Activated CD4-positive, alpha-beta T cell treated with anti-CD3 and anti-CD28 coated beads, Interleukin-2, Interleukin-6, amounts not matched to agents 100 ng/mL and 50 ng/mL, durations not matched to agents 16 hours and 8 hours (primary cell): ENCODE measurements at places on chromosomes 2 and 18.

DNA sequence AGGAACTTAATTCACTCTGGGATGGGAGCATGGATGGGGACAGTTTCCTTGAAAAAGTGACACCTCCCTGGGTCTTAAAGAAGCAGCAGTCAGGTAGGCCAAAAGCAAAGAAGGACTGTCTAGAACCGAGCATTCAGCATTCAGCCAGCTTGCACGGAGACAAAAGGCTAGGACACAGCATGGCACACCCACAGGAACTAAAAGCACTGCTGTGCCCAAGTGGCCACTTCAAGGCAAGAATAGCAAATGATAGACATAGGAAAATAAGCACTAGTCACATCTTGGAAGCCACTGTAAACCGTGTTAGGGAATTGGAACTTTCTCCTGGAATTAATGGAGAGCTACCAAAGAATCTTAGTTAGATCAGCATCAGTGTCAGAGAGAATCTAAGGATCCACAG is 47.0 kb downstream of the LRP2 start:
- no peak for DNase-seq

- DNase-seq = no peak
Measured at GRCh38 chr18:22106536-22107292, 62.7 kb upstream of the GATA6 start.

DNA sequence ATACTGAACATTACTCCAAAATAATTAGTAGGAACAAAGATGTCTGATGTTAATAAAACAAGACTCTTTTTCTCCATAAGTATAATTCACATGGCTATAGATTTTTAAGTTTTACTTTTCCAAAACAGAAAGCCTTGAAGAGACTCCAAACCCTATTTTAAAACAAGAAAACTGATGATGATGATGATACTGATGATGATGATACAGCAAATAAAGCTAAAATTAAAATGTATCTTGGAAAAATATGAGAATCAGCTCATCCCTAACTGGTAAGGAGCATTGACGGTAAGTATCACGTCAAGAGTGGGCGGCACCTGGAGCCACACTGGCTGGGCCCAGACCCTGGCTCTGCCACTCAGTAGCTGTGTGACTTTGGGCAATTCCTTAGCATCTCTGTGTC is 39.6 kb downstream of the ID2 start:
- no peak for DNase-seq

GRCh38 chr2:317501-318424 is 29.9 kb upstream of the ALKAL2 start:
- peak; percentile 77 for DNase-seq

DNA sequence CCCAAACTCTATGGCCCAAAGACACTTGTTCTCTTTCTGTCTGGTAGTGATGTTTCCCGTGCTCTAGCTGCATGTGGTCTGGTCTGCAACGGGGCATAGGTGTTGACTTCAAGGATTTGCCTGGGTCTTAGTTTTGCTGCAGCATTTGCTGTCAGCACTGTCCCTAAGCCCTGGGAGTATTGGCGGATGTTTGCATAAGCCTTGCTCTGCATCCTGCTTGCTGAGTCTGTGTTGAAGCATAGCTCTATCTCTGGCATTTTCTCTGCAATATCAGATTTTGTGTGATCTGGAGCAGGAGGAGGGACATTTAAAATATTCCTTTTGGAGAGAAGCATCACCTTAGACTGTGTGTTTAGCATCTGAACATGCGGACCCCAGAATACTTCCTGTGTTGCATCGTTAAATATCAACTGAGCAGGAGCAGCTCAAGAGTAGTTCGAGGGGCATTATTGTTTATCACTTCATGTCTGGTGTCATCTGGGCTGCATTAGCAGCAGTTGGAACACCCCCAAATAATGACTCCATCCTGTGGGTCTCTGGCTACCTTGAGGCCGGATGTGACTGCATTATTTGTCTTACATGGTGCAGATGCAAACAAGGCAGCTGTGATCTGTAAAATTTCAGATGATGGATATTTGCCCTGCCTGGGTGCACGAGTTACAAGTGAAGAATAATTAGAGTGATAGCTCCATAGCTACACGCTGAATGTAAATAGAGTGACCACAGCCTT is 231.7 kb downstream of the TRIB2 start:
- DNase-seq = no peak

GRCh38 chr2:20625491-20626391 is 25.2 kb downstream of the HS1BP3 start:
- DNase-seq = no peak

DNA sequence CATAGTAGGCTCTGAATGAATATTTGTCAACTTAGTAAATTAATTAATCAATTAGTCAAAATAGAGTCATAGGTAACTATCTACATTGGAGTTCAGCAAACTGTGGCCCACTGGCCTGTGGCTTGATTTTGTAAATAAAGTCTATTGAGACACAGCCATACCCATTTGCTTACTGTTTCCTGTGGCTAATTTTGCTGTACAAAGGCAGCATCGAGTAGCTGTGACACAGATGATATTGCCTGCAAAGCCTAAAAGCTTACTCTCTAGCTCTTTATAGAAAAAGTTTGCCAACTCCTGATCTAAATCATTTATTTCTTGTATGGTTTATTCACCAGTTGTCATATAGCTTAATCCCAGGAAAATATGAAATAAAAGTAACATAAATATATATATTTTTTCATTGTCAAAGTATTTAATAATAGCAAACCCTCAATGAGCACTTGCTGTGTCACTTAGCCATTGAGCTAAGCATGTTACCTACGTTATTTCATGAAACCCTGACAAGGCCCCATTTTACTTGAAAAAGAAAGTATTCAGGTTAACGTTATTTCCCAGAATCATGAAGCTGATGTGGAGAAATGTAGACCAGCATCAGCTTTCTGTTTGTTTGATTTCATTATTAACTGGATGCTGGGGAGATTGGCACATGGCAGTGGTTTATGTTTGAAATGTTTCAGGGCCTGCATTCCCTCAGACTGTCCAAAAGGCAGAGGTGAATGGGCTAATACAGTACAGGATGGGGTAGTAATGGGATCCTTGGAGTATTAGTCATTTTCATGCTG is 69.6 kb downstream of the ICOS start:
- DNase-seq = peak; percentile 67

DNA sequence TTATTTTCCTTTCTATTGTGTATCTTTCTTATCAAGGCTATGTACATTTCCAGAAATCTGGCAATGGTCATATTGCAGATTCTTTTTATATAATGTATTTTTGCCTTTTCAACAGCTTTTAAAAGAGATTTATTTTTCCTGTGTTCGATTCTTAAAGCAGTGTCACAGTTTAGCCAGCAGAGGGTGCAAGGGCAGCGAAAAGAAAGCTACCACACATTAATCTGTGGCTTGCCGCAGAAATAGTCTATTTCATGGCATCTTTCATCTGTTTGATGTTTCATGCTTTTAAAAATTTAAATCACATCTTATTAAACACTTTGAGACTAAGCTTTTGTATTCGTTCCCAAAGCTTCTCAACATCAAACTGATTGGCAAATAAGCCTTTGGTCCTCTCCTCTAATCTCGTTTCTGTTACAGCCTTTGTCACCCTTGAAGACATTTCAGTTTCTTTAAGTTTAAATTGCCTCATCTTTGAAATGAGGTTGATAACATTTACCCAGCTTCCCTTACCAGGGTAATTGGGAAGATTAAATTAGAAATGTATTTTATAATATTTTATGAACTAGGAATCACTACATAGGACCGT is 73.3 kb downstream of the PIK3C3 start:
- peak; percentile 49 for DNase-seq

DNA sequence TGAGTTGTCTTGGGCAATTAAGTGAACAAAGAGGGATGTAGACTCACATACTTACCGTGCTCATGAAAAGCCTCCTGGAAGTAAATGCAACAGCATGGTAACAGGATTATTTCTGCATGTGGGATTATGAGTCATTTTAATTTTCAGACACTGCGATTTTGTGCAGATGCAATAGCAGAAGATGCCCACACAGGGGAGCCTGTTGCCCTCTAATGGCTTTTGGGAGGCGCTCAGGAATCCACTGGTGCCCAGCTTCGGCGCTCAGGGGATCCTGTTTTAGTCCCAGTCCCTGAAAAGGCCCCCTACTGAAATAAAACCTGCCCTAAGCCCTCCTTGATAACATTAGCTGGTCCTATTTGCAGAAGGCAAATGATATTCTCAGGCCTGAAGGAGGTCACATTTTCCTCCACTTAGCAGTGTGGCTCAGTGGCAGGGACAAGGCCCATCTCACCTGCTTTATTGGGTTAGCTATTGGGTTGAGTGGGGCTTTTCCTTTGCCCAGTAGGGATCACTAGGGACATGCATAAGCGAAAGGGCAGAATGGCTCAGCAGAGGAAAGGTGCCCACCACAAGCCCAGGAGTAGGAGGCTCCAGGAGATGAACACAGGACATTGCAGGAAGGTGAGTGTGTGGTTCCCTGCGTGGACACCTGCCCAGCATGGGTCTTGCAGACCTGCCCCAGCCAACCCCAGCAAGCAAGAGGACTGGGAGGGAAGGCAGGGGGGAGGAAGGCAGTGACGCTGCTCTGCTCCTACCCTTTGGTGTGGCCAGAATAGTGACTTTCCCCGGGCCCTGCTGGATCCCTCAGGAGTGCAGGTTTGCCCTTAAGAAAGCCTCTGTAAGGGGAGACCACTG is 26.5 kb upstream of the KCNS3 start:
- peak; percentile 61 for DNase-seq

GRCh38 chr2:216855605-216856004 is 4.3 kb downstream of the TNP1 start:
- no peak for DNase-seq

- peak; percentile 61 for DNase-seq
Measured at GRCh38 chr18:31555971-31556747, 35.5 kb upstream of the TTR start.

DNA sequence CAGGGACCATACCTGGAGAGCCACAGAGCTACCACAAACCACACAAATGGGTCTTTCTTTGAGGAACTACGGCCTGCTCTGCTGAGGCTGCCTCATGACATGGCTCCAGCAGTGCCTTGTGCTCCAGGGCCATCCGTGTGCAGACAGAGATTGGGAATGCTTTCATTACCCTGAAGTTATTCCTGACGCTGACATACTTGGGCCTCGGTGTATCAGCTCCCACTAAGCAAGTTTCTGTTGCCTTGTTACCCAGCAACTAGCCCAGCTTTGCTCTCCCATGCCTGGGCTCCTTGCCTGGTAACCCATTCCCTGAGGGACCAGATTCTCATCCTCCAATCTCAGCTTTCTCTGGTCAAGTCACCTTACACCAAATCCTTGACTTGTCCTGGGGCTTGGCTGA is 80.3 kb upstream of the FZD7 start:
- DNase-seq = no peak

GRCh38 chr2:238235331-238235732 is 4.5 kb downstream of the HES6 start:
- DNase-seq = no peak

DNA sequence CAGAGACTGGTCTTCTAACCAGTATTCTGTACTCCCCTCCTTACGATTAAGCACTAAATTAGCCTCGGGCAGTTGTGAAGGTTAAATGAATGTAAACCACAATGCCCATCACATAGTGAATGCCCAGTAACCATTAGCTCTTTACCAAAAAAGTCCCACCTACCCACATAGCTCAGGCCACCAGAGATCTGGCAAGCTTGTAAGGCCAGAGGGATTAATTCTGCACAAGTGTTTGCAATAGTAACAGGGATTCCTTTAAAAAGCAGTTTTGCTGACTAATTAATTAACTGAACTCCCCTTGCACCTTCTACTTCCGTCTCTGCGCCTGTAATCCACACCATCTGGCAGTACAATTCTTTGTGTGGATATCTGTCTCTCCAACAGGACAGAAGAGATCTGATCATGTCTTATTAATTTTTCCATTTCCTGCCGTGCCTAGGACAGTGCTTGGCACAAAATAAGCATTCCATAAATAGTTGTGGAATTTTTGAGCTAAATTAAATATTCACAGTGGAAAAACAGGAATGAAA is 36.2 kb upstream of the IGFBP2 start:
- DNase-seq = no peak

GRCh38 chr2:11938196-11938595 is 191.8 kb downstream of the LPIN1 start:
- DNase-seq = no peak

DNA sequence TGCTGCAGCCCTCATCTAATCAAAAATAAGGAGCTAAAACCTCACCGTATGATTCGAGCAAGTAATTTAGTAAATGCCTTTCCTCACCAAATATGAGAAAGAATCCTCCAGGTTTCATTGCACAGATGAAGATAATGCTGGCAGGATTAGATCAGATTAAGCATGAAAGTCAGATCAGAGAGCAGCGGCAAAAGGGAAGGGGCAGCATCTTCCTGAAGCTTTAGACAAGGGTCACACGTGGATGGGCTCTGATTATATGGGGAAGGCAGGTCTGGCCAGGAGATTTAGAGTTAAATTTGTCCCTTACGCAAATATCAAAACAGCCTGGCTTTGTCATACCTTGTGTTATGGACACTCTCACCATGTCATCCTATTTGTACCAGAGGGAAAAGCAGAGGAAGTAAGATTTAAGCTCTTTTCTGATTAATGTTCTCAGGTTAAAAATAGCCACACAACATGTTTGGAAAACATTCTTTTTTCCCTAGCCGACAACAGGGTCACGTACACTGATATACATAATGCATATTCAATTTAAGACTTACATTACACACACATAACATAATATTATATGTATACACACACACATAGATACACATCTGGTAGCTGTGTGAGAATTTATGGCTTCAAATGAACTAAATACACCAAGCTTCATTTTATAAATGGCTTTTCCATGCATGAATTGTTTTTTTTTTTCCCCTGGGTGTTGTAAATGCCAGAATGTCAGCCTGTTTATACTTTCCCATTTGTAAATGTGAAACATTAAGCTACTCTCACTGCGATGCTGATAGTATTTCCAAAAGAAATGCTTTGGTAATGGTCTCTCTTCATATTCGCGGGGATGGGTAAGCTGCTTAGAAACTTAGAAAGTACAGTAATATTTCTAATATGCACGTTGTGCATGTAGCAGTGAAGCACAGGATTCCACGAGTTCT is 196.3 kb upstream of the SIX3 start:
- no peak for DNase-seq

- no peak for DNase-seq
Measured at GRCh38 chr2:149041482-149041881, 3.0 kb downstream of the LYPD6B start.

- DNase-seq = no peak
Measured at GRCh38 chr2:158502974-158503373, 46.2 kb downstream of the PKP4 start.

DNA sequence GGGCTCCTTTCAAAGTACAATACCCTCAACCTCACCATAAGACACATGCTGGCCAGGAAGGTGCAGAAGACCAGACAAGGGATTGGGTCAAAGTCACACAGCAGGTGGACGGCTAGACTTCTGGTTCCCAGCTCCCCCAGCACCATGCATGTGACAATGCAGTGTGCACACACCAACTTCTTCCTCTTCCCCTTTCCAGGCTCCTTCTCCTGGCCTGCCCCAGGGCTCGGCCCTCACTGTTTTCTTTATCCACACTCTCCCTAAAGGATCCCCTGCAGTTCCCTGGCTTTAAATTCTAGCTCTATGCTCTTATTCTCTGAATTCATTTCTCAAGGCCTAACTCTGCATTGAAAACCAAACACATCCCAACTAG is 82.3 kb downstream of the LOXHD1 start:
- DNase-seq = no peak
